Coronary artery (tissue), 2 donors: ENCODE measurements at places on chromosomes 16 and 17.

- peak; percentile 92 for DNase-seq
Measured at GRCh38 chr17:15257258-15257788, 7.8 kb downstream of the PMP22 start.

GRCh38 chr17:69762359-69762758 is 312.7 kb upstream of the KCNJ16 start:
- DNase-seq, result no peak

DNA sequence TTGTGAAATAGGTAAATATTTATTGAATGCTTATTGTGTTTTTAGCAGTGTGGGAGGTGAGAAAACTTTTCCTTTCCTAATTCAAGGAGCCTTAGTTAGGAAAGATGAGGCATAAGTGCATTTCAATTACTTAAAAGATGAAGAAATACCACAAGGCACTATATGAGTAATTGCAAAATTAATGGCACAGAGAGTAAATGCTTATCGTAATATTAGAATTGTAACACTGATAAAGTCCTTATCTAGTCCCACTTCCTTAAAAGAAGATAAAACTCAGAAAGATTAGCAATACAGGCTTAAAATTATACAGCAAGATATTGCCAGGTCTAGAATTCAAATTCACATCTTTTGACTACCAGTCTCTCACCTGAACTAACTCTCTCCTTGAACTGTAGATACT is 232.6 kb upstream of the TBX2 start:
- DNase-seq, result no peak

DNA sequence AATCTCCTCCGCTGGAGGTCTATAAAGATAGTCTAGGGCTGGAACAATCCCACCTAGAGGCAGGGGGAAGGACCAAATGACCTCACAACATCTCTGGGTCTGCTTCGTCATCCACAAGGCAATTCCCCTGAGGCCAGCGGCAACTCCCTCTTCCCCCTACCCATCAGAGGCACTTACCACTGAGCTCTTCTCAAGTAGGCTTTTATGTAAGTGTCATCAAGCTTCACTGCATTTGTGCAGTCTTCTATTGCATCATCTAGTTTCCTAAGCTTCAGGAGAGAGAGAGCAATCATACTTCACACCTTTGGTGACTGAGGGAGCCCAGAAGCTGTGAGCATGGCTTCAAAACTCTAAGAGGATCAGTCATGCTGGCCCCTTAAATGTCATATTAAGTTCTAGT is 21.0 kb downstream of the CNP start:
- no peak for DNase-seq

GRCh38 chr16:2036200-2036966 is 9.7 kb downstream of the NHERF2 start:
- DNase-seq, result no peak
